ENCODE measurements at places on chromosomes 6 and 20.
A peak's percentile ranks its signal among the peaks of the same experiment; 100 is the strongest.

DNA sequence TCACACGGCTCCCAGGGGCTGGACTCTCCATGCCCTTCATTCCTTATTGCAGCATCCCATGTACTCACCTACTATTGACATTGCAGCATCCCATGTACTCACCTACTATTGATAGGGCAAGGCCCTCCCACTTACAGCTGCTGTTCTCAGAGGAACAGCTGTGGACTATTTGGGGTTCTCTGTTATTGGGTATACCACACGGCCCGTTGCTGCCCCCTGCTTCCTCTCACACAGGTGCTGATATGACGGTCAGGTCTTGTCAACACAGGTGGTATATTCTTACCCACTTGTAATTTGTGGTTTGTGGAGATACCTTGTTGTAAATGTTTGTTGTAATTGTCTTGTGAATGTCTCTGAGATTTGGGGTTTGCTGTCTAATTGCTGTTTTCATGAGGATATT lies 18.8 kb downstream of the ALDH5A1 start:
- DNase-seq, result no peak

- no peak for DNase-seq
These were observed 9.7 kb downstream of the RPS6KA2 start for GRCh38 chr6:166617359-166617758.

GRCh38 chr6:139846538-139847456 lies 472.3 kb upstream of the CITED2 start:
- DNase-seq, result no peak

GRCh38 chr20:58956078-58956477 lies 25.0 kb upstream of the NELFCD start:
- DNase-seq, result no peak

DNA sequence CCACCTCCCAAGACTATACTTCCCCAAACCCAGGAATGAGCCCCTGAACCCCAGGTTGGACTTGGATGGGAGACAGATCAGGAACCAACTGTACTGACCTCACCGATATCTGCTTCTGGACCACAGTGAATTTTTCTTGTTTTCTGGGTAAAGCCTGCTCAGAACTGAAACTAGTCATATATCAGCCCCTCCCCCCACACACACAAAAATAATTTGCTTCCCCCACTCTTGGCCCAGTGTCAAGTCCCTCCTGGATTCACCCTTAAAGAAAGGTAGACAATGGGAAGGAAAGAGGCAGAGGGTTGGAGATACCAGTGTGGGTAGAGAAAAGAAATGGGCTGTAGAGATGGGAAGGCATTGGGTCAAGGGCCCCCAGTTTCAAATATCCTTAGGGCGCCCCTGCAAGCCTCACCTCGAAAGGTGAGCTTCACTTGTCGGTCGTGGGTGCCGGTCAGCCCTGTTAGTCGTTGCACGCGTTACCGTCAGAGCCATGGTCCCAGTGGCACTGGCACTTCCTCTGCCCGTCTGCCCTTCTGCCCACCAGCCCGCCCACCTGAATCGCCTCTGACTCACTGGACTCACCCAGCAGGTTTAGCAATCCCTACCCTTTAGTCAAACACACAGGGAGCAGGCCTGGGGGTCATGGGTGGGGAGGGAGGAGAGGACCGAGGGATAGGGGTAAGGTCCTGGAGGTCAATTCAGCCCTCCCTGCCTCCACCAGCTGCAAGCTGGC lies 8.5 kb upstream of the SPAG4 start:
- DNase-seq, result no peak

DNA sequence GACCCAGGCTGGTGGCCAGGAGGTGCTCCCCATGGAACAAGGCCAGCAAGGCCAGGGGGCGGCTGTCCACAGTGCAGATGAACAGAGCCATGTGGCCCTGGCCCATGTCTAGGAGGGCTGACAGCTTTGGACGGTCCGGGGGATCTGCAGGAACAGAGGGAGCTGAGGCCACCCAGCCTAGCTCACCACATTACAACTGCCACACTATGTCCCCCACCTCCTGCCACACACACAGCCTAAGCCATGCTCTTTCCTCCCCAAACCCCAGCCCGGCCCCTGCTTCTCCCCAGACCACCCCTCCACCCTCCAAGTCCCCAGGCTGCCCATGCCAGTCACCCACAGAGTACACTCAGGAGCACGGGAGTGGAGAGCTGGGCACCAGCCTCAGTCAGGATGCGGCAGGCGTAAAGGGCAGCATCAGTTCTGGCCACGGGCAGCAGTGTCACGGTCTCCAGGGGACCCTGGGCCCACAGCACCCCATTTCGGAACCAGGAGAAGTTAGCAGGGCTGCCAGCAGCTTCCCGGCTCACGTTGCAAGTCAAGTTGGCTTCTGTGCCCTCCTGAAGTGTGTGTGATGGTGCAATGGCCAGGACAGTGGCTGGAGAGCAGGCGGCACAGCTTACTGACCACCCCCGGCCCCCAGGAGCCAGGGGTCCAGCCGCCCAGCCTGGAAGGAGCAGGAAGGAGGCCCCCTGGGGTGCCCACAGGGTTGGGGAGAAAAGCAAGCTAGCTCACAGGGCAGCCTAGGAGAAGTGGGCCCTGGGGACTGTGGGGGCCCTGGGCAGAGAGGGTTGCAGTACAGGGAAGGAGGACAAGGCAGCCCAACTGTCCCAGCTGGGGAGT lies 15.2 kb upstream of the ADAM33 start:
- DNase-seq, result no peak

- DNase-seq, result no peak
These were observed 528 bp downstream of the NHSL1 start for GRCh38 chr6:138498629-138499302.

GRCh38 chr6:161853657-161854056 lies 579.8 kb upstream of the AGPAT4 start:
- no peak for DNase-seq

GRCh38 chr6:39181333-39181732 lies 47.9 kb downstream of the KCNK5 start:
- no peak for DNase-seq

DNA sequence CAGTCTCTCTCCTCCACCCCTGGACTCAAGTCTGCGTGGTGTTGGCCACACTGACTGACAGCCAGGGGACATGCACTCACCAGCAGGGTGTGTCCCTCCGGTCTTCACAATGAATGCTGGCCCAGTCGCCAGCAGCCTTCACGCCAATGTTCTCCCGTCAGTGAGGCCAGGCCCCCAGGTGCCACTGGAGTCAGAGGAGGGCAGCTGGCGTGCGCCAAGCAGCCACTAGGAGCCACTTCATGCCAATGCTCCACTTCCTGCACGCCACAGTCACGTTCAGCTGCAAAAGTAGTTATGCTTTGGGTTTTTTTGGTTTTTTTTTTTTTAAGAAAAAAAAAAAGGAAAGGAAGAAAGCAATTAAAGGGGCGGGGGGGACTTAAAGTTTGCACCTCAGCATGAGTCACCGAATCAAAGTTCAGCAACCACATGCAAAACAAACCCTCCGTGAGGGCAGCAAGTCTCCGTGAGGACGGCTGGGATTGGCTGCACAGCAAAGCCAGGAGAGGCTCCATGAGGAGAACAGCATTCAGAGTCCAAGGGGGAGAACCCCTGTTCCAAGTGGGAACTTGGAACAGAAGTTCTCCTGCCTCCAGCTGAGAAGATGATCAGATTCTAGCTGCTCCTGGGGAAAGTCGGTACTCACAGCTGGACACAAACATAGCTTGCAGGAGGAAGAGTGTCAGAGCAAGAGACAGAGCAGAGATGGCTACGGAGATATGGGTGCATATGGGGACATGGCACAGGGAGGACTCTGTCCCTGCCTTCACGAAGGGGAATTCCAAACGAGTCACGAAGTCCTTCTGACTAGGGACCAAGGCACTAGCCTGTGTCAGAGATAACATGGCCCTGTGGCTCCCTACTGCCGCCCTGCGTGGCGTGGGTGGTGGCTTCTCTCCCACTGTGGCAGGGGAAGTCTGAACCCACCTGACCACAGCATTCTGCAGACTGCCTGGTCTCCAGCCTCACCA lies at the start of gene ZC3H12D:
Gene ZC3H12D, minus strand, starts transcription at position 282 of the 968 bp plus-strand sequence. CDS start 10,471 bp downstream, outside the sequence.
- no peak for DNase-seq

GRCh38 chr6:37309692-37310091 lies 44.1 kb upstream of the RNF8 start:
- no peak for DNase-seq

- no peak for DNase-seq
These were observed 83.4 kb downstream of the JARID2 start for GRCh38 chr6:15329197-15329671.

DNA sequence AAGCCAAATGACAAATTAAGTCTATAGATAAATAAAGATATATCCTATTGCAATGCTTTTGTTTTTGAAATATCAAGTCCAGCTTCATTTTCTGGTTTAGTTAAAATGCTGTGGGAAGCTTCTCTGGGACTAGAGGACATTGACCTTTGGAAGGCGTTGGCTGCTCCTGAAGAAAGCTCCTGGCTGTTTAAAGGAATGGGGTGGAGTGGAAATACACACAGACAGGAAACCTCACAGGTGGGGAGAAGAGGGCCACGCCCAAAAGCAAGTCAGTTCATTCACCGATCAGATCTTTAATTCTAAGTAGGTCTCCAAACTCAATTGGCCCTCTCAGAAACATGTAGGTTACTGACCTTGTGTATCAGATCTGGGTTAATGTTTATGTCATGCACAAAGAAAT lies 59.6 kb downstream of the SPTLC3 start:
- DNase-seq, result no peak

DNA sequence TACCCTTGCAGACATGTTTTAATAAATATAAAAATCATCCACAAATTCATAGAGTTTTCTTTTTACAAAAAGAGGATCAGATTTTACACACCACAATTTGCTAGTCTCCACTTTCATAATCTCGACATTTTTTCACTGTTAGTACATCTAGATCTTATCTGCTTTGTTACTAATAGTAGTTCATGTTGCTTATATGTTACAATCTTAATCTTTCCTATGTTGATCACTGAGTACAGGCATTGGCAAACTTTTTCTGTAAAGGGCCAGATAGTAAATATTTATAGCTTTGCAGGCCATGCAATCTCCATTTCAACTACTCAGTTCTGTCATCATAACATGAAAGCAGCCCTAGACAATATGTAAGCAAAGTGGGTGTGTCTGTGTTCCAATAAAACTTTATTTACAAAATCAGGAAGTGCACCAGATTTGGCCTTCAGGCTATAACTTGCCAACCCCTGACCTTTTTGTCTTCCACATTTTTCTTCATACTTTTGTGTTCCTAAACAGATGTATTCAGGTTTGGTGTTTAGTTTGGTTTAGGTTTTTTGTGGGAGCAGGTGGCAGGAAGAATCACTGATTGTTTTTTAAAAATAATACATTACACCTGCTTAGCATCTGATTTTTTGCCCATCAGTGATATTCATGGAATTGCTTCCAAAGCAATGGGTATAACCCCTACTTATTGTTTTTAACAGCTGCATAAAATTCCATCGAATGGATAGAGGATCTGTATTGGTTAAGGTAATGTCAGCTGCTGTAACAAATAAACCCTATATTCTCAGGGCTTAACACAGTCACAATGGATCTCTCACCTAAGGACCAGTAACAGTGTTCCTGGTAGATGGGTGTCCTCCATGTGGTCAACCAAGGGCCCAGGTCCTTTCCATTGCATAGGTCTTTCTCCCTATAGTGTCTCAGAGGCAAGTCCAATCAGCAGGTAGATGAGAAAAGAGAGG lies 61.2 kb downstream of the EYA2 start:
- no peak for DNase-seq

GRCh38 chr6:32882879-32883250 lies 28.9 kb downstream of the PSMB9 start:
- DNase-seq, result no peak

DNA sequence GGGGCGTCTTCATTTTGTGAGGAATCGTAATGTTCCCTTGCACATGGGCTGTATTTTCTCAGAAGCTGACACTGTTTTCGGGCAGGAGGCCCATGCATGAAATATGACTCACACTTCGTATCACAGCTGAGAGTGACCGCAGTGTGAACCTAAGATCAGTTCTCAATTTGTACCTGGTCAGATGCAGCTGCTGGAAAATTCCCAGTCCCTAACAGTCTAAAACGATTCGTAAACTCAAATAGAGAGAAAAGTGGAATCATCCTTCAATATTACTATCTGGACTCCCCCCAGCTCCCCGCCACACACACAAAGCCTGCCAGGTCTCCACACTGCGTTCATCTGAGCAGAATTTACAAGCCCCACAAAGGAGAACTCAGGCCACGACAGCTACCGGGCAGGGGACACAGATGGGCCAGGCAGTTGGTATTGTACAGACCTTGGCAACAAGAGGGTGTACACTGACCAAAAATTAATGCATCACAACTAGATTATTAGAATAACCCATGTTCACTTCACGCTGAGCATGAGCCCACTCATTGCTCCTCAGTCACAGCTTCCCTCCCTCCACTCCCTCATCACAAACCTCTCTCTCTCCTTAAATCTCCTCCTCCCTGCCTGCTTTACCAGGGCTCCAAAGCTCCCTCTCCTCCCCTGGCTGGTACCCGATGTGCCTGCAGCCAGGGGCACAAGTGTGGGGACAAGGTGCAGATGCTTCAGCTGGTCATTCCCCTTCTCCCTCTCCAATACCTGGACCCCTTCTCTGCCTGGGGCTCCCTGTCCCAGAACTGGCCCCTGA lies 488.4 kb downstream of the PREX1 start:
- DNase-seq, result no peak

- DNase-seq, result no peak
These were observed 126.4 kb downstream of the SCML4 start for GRCh38 chr6:107697682-107698081.

DNA sequence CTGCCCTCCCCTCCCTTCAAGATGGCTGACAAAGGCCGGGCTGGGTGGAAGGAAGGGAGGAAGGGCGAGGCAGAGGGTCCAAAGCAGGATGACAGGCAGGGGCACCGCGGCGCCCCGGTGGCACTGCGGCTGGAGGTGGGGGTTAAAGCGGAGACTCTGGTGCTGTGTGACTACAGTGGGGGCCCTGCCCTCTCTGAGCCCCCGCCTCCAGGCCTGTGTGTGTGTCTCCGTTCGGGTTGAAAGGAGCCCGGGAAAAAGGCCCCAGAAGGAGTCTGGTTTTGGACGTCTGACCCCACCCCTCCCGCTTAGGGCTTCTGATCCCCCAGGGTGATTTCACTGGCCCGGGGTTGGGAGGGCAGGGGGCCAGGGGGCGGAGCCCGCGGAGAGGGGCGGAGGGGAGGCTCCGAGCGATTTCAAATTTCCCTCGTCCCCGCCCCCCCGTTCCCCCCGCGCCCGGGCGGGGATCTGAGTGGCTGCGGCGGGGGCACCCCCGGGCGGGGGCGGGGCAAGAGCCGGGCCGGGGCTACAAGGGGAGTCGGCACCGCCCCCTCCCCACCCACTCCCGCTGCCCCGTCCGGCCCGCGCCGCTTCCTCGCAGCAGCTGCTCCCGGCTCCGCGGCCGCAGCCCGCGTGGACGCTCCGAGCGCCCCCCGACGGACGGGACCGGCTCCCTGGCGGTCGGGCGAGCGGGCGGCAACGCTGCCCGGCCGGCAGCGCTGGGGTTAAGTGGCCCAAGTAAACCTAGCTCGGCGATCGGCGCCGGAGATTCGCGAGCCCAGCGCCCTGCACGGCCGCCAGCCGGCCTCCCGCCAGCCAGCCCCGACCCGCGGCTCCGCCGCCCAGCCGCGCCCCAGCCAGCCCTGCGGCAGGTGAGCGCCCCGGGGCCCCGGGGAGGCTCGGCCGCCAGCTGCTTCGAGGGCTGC lies at the start of gene DNMT3B:
Gene DNMT3B, plus strand, starts transcription at position 555 of the 923 bp plus-strand sequence. CDS start 17,939 bp downstream, outside the sequence.
- DNase-seq, result peak; percentile 81

DNA sequence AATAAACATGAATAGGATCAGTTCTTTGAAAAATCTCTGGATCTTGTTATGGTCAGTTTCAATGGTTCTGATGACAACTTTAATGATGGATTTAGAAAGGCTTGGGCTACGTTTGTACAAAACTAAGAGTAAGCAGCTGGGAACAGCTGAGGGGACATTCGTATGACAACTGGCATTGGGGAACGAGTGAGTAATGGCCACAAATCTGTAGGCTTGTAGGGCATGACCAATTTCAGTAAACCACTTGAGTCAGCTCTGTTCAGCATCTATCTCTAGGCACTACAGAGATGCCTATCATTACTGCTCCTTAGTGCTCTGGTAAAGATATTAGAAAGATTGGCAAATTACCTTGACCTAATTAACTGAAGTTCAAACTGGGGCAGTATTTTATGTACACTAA lies 1375.6 kb downstream of the EPHA7 start:
- no peak for DNase-seq
